Thoracic aorta (tissue), 2 donors: ENCODE measurements at places on chromosomes 4 and X.
A peak's percentile ranks its signal among the peaks of the same experiment; 100 is the strongest.

GRCh38 chr4:175330652-175331051, 412.5 kb downstream of the ADAM29 start:
- DNase-seq = no peak

GRCh38 chr4:94378047-94378446, 35.4 kb upstream of the HPGDS start:
- DNase-seq = no peak

DNA sequence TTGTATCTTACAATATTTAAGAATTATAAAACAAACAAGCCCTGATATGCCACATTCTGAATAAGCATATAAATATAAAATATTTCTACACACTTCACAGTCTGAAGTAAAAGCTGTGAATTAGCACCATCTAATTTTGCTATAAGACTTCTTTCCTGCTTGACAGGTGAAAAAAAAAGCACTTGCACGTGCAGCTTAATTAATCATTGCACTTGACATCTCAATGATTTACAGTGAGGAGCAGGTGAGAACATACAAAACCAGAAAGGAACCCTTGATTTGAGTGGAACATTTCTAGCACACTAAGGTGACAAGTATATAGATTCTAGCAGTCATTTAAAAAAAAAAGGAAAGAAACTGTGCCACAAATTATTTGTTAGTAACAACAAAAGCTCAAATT, 47.9 kb downstream of the CHIC2 start:
- no peak for DNase-seq

DNA sequence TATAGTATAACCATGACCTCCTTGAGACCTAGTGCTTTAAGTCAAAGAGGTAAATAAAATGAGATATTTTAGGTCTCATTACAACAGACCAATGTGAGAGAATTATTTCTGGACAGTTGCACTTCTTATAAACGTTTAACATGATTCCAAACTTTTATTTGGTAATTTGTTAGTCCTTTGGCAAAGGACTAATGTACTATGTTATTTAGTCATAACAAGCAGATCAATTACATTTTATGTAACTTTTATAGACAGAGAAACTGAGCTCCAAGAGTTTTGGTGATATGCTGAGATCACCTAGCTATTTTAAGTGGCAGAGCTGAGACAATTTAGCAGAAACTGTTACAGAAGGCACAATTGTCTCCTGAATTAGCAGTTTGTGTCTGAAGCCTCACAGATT, 2.6 kb upstream of the SNCA start:
- no peak for DNase-seq

DNA sequence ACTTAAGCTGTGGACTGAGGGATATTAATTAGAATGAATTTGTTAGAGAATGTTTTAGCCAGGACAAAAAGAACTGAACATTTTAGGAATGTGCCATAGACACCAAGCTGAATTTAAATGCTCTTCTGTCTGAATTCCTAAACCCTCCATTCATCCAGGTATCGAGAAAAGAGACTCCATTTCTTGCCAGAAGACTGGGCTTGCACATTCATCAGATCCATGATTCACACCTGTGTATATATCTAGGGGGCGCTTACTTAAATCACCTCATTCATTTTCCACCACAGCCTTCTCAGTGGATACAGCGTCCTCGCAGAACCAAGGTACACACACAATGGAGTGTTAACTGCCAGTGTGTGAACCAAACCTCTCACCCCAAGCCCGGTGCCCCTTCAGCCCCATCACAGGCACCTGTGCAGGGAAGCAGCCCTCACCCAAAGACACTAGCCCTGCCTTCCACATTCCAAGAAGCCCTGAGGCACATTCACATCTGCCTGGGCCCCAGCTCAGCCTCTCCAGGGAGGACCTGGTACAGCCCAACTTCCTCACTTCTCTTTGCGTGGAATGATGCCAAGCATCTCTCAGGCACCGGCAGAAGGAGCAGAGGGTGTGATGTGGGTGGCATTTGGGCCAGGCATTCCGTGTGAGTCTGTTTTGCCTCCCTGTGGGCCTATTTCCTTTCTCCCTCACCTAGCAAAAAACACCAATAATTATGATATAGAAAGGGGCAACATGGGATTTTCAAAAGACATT, 35.6 kb upstream of the C1QTNF7 start:
- no peak for DNase-seq

GRCh38 chr4:6087669-6088341, 69.6 kb upstream of the C4orf50 start:
- DNase-seq = no peak

GRCh38 chr4:95394752-95395306, 153.9 kb downstream of the UNC5C start:
- DNase-seq = no peak

DNA sequence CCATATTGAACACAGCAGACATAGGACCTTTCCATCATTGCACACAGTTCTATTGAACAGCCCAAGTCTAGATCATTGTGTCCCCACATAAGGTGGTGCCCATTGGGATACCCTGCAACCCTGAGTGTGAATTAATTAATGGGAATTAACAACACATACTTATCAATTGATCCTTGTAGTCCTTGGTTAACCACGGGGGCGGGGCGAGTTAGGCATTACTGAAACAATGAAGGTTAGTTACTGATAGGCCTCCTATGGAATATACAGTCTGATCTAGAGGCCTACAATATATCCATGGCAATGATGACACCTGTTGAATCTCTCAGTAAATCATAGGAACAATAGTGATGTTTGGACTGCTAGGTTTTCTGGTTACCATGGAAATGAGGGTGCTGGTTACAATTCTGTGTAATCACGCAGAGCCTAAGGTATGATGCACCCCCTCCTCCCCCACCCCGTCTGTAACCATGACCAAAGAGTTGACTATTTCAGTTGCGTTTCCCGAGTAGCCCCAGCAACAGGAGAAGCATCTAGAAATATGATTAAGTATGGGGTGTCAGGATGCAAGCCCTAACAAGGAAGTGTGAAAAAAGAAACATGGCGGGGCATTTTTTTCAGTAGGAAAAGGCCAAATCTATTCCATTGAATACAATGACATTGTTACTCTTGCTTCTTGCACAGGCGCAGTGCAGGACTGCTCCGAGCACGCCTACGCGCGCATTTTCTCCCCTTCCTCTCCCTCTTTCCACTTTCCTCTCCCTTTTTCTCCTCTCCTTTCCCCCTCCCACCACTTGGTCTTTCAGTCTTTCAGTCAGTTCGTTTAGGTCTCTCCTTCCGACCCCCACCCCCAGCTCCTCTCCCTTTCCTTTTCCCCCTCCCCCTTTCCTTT, 677 bp upstream of the NONO start:
- no peak for DNase-seq

GRCh38 chrX:6718766-6719165, 183.8 kb upstream of the VCX3A start:
- DNase-seq = no peak

DNA sequence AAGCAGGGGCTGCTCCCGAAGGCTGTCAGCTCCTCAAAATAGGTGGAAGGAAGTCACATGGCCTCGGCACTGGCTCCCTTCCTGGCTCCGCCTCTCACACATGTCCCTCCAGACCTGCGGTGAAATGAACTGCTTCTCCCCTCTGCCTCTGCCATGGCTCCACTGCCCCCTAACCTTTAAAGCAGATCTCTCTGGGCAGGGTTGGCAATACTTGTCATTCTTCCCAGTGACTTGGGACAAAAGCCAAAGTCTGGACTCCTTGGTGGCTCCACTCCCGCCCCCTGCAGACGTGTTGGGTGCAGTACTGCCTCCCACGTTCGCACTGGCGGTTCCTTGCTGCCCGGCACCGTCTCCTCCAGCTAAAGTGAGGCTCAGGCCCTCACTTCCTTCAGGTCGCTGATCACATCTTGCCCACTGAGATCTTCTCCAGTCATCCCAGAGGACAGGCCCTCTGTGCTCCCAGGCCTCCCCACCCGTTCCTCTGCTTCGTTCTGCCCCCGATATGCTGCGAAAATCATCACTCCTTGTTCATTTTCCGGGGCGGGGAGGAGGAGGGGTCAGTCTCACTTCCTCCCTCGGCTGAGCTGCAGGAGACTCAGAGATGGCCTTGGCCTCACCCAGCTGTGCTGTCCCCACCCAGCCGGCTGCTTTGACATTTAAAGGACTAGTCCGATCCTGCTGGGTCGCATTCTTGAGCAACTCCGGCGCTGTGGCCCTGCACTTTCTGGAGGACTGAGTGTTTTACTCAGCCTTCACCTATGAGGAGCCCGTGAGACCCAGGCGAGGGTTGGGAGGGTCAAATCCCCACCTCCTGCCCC, 97.4 kb downstream of the PHKA2 start:
- peak; percentile 45 for DNase-seq

GRCh38 chr4:140094438-140095420, 59.3 kb downstream of the MAML3 start:
- DNase-seq = no peak

DNA sequence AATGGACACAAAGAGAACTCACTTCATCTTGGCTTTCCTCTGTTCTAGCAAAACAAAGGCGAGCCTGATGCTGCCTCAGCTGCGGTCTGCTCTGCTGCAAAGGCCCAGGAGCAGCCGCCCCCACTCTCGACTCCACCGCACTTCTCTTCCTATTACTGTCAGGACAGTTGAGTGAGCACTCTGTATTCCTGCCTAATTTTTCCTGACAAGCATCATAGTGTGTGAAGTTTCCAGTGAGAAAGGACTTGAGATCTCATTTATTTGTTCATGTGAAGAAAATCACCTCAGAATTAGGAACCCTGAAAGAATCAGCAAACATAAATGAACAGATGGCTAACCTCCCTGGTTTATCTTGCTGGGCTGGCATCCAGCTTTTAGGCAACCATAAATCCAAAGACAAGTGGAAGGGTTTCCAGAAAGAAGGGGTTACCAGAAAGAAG, 15.6 kb downstream of the SCARB2 start:
- no peak for DNase-seq

DNA sequence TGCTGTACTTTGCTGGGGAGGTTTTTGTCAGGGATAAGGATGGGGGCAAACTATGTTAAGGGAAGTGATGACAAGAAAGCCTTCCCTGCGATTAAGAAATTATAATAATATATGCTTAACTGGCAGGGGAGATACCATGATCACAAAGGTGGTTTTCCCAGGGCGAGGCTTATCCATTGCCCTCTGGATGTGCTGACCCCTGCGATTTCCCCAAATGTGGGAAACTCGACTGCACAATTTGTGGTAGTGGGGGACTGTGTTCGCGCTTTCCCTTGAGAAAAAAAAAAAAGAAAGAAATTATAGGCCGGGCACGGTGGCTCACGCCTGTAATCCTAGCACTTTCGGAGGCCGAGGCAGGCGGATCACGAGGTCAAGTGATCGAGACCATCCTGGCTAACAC, 24.5 kb downstream of the SLC25A43 start:
- no peak for DNase-seq

- no peak for DNase-seq
Observed at GRCh38 chrX:96619588-96619987, 65.1 kb upstream of the DIAPH2 start.

GRCh38 chr4:169971456-169972015, 54.7 kb downstream of the MFAP3L start:
- DNase-seq = no peak

DNA sequence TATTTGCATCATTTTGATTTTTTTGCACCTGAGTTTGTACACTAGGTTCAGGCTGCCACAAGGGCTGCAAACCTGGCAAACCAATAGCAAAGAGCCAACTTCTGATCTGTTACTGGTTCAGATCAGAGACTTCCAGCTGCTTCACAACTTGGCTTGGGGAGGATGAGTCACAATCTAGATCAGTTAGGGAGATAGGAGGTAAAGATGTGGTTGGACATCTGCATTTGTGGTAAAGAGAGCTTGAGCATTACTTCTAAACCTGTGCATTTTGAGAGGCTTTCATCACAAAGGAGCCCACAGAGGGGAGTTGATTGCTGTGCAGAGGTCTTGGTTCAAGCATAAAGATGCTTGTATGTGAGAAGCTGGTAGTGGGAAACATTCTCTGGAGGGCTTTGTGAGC, 34.5 kb downstream of the LINC00632 start:
- no peak for DNase-seq

DNA sequence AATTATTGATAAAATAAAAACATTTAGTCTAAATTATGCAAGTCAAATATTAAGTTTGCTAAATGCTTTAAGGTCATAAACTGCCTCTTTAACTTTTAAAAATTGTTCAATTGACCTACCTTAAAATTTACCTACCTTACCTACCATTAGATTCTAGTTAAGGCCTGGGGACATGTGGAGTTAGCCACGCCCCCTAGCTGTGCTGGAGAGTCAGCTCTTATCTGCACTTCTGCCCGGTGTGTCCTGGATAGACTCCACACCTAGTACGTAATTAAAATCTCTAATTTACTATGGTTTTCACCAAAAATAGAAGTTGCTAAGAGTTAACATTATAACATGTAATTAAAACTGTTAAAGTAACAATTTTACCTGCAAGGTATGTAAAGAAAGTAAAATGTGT, 22.7 kb downstream of the TENM3 start:
- DNase-seq = no peak
